ENCODE measurements at places on chromosomes 2 and 18. TPM values are rescaled to one million over a fixed set of nuclear protein-coding genes. Genes with fewer than 3 reads are reported as not detected.

- DNase-seq = no peak
These were observed 3.3 kb downstream of the KLHL30 start for GRCh38 chr2:238141541-238142318.

- DNase-seq = no peak
These were observed 970.6 kb upstream of the ACVR2A start for GRCh38 chr2:146874260-146874658.

- DNase-seq = no peak
These were observed 4.3 kb upstream of the TP53I3 start for GRCh38 chr2:24088821-24089359.

DNA sequence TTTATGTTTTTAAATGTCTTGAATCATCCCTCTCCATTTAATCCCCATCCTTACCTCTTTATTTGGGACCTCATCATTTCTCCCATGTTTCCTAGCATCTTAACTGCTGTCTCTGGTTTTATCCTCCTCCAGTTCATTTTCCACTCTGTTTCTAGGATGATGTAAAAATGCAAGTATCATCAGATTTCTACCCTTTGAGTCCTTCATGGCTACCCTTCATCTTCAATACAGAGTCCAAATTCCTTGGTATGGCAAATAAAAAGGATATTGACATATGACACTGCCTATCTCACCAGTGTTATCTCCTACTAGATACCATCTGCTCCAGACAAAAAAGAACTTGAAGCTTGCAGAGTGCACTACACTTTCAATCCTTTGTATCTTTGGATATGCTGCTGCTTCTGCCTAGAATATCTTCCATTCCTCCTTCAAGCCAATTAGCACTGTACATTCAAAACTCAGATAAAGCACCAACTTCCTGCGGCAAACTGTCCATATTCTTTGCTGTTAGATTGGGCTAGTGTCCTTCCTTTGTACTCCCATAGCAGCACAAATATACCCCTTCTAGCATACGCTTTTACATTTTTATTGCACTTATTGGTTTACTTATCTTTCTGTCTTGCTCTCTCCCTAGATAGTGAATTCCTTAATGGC lies 24.6 kb upstream of the TLK1 start:
- DNase-seq = no peak

AFG3L2 gene
- 71.8 TPM for total RNA-seq

- DNase-seq = no peak
These were observed 116.0 kb downstream of the PLA2R1 start for GRCh38 chr2:159946326-159946999.

SH3BP4 gene
- total RNA-seq = 0.28 TPM

- no peak for DNase-seq
These were observed 132.5 kb downstream of the SPHKAP start for GRCh38 chr2:228048838-228049490.

CFC1 gene
- not detected for total RNA-seq

GRCh38 chr2:109207176-109207575 lies 78.2 kb downstream of the SH3RF3 start:
- DNase-seq = no peak

DNA sequence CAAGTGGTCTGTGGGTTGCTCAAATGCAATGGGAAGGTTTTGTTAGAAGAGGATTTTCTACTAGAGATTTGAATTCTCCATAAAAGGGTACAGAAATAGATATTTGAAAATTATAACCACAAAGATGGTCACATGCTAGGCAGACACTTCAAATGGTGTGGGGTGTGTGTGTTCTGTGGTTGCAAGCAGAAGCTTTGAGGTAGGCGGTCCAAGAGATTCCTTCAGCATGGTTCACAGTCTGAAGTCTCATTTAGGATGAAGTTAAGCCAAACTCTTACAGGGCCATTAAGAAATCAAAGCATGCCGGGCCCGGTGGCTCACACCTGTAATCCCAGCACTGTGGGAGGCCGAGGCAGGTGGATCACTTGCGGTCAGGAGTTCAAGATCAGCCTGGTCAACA lies 38.3 kb upstream of the RMDN2 start:
- no peak for DNase-seq

- no peak for DNase-seq
These were observed 60.1 kb upstream of the ROCK2 start for GRCh38 chr2:11404376-11405073.

GRCh38 chr2:231286964-231287363 lies 88.5 kb downstream of the ARMC9 start:
- no peak for DNase-seq
